Stimulated activated CD4-positive, alpha-beta T cell treated with anti-CD3 and anti-CD28 coated beads, Interleukin-1b, Interleukin-23, amount 100 ng/mL, for 4 hours (primary cell): ENCODE measurements at places on chromosomes 2 and 18.

DNA sequence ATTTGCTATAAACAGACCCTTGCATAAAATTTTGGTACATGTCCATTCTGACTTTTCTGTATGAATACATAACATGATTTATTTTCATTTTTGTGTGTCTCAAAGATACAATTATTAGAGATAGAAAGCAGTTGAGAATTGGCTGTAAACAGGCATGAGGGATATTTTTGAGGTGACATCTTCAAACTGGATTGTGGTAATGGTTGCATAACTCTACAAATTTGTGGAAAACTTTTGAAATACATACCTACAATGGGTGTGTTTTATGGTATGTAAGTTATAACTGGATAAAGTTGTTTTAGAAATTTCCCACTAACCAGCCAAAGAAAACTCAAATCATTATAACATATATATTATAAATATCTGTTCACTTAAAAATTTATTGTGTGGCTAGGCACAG is 39.6 kb downstream of the GREB1L start:
- no peak for DNase-seq

DNA sequence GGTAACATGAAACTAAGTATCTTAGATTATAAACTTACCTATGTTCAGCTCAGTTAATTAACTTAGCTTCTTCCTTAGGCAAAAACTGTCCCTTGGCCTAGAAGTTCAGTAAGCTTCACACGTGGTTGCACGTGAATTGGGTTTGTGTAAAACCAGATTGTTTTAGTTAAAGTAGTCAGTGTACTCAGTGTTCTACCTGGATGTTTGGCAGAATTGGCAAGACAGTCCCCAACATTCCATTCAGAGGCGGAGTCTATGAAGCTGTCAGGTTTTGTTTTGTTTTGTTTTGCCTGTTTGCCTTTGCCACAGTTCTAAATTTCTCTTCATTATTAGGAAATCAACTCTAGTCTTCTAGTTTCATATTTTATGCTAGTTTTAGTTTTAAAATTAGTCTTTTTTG is 105.3 kb upstream of the ZEB2 start:
- DNase-seq, result no peak

GRCh38 chr2:21358976-21359375 is 235.2 kb downstream of the TDRD15 start:
- DNase-seq, result no peak

DNA sequence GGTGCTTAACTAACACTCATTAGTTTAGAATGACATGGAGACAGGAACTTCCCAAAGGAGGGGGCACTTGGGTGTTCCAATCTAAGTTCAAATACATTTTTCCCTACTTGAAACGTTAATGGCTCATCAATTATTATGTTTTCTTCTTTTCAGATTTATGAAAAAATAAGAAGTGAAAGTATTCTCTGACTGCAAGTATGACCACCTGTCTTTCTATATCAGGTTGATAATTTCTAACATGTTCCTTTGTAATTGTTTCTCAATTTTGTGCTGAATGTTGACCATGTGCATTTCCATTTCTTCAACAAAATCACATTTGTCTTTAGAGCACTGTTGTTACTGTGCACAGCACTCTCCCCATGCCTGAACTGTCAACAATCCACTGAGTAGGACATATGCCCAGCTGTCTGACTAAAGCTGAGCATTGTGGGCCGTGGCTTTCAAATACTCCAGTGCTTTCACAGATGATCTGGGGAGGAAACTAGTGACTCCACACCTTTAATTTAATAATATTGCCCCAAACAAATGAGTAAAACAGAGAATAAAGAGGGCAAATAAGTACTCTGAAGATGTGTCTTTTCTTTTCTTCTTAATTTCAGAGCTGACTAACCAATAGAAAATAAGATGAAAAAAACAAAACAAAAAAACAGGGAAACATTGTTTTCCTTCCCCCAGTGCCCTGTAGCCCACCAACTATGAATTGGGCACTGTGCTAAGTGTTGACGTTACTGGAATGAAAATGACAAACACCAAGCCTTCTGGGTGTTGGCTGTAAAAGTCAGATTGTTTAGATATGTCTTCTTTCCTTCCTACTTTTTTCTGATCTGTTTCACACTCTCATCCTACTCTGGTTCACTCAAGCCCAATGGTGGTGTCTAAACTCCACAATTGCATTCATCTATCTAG is 16.0 kb downstream of the LANCL1 start:
- DNase-seq, result no peak

GRCh38 chr2:206713746-206714145 is 4.5 kb downstream of the DYTN start:
- no peak for DNase-seq

- no peak for DNase-seq
These were observed 419.7 kb upstream of the MEX3C start for GRCh38 chr18:51617167-51617566.
